ENCODE measurements at places on chromosomes 7 and 10.

DNA sequence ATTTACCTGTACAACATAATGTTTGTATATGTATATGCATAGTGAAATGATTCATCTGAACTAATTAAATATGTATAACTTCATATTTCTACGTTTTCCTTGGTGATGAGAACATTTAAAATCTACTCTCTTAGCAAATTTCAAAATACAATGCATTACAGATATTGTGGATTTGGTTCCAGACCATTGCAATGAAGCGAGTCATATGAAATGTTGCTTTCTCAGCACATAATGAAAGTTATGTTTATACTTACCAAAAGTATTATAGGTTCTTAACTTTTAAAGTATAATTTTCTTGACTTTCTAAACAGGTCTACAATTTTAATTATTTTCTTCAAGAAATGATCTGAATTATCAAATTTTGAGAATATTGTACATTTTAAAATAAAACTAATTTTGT is 189.2 kb downstream of the CSTF2T start:
- DNase-seq, result peak; percentile 3

DNA sequence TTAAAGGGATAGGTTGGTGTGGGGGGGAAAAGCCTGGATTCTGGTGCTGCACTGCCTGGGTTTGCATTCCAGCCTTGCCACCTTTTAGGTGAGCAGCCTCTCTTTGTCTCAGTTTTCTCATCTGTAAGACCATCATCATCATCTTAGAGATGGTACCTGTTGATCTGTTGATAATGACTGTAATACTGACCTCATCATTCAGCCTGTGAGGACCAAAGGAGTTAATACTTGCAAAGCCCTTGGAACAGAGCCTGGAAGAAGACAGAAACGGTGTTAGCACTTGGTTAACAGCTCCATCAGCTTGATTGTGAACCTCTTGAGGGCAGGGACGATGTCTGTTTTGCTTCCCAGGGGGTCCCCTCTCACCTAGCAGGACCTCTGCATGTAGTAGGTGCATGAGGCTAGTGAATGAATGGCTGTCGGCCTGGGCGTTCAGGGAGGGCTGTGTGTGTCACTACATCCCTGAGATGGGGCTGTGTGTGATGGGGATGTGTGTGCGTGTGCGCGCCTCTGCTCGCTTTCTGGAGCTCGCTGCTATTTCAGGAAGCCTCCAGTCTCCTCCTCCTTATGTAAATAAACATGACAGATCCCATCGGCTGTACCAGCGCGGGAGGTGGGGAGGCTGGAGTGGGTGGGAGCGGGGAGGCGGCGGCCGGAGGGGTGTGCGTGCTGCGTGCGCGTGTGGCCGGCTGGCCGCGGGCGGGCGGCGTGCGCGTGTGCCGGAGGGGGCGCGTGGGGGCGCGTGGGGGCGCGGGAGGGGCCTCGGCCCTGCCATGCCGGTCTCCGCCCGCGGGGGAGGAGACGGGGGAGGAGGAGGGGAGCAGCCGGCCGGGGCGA is 61.2 kb downstream of the NEURL1 start:
- peak; percentile 69 for DNase-seq

- peak; percentile 63 for DNase-seq
Measured at GRCh38 chr7:30285067-30285535, 704 bp downstream of the ZNRF2 start.

DNA sequence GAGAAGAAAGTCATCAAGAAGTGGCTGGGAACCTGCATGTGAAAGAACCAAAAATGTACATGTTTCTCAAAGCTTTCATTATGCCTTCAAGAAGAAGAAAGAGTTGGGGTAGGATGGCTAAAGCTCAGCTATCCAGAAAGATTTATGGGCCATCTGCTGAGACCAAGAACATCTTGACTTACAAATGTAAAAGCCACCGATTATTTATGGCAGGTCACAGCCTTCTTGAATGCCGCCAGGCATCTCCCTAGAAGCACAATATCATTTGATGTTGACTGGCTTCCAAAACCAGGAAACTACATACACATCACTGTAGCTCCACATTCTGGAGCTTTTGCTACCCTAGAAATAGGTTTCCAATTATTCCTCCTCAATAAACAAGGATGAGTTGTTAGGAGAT is 254.2 kb upstream of the AOAH start:
- no peak for DNase-seq

- no peak for DNase-seq
Measured at GRCh38 chr7:81014266-81014665, 95.4 kb upstream of the SEMA3C start.

GRCh38 chr7:141410353-141411000 is 140.7 kb upstream of the AGK start:
- DNase-seq, result no peak

GRCh38 chr10:61923210-61923949 is 21.9 kb downstream of the ARID5B start:
- peak; percentile 77 for DNase-seq

GRCh38 chr10:76112826-76113150 is 681.4 kb downstream of the LRMDA start:
- no peak for DNase-seq

DNA sequence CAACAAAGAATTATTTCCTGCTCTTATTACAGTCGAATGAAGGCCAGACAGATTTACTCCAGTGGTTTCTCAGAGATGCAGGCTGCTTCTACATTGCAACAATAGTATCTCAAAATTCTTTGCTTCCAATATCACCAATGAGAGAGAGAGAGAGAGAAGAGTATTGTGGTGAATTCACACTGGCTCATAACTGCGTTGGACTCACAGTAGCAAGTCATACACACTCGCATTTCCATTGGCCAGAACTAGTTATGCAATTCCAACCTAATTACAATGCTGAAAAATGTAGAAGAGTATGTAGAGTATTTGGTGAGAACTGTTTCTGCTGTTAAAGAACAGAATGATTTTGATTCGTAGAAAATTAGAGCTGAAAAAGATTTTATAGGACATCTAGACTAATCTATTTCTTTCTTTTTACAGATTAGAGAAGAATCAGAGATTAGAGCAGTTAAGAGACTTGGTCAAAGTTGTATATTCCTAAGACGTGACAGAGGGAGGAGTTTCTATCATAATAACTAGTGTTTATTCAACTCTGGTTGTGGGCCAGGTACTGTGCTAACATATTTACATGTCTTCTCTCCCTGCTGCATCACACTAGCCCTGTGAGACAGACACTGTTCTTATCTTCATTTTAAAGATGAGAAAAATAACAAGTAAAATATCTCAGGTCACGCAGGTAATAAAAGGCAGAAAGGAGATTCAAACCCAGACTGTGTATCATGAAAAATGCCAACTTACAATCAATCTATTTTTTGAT is 34.6 kb upstream of the PDK4 start:
- no peak for DNase-seq

GRCh38 chr10:130300608-130301020 is 164.4 kb downstream of the GLRX3 start:
- peak; percentile 61 for DNase-seq

GRCh38 chr10:104809288-104810090 is 168.4 kb downstream of the SORCS3 start:
- peak; percentile 56 for DNase-seq

GRCh38 chr10:1468811-1469210 is 268.5 kb downstream of the ADARB2 start:
- no peak for DNase-seq

GRCh38 chr7:155521007-155521742 is 25.2 kb downstream of the CNPY1 start:
- DNase-seq, result no peak

DNA sequence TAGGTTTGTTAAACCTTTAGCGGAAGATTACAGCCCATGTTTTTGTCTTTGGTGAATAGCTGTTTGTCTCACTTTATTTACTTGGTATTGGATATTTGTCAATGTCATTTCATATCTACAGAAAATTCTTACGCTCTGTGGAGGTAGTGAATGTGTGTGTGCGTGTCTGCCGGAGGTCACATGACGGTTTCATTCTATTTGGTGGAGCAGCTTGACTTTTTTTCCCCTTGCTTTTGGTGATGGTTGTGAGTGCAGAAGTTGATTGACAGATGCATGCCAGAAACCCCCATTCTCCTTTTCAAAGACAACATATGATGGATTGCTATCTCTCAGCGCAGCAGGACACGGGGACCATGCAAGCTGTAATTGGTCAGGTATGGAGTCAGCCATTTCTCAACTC is at the start of gene POU6F2:
POU6F2 (plus strand) TSS at position 225 of the 400 bp plus-strand sequence; CDS start at position 270, 45 bp downstream.
- DNase-seq, result no peak

DNA sequence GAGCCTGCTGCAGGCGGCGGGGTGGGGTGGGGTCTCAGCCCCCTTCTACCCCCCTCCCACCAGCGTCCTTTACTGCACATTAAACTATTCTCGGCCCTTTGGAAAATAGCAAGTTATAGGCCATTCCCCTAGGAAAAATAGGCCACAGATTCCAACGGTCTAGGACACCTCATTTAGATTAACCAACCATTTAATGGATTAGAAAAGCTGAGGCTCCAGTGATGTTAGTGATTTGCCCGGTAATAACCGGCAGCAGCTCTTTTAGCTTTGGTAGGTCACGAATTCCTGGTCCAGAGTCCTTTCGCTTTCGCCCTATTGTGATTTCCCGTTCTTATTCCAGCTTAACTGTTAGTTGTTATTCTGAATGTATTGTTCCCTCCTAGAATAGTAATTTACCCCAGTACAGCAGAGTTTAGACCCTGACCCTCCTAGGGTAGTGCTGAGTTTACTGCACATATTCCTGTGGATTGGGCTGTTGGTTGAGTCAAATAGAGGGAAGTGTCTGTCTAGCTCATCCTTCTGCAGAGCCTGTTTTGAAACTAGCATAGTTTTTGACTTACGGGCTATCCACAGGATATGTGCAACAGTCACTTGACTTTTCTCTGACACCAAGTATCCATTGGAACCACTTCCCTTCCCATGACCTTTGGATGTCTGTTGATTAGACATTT is 754 bp downstream of the GSTO1 start:
- peak; percentile 83 for DNase-seq

- DNase-seq, result peak; percentile 54
Measured at GRCh38 chr7:194252-195009, 2.1 kb downstream of the FAM20C start.

- DNase-seq, result no peak
Measured at GRCh38 chr7:69412331-69413146, 185.7 kb upstream of the AUTS2 start.

GRCh38 chr10:33136781-33137180 is 178.8 kb upstream of the ITGB1 start:
- DNase-seq, result no peak

DNA sequence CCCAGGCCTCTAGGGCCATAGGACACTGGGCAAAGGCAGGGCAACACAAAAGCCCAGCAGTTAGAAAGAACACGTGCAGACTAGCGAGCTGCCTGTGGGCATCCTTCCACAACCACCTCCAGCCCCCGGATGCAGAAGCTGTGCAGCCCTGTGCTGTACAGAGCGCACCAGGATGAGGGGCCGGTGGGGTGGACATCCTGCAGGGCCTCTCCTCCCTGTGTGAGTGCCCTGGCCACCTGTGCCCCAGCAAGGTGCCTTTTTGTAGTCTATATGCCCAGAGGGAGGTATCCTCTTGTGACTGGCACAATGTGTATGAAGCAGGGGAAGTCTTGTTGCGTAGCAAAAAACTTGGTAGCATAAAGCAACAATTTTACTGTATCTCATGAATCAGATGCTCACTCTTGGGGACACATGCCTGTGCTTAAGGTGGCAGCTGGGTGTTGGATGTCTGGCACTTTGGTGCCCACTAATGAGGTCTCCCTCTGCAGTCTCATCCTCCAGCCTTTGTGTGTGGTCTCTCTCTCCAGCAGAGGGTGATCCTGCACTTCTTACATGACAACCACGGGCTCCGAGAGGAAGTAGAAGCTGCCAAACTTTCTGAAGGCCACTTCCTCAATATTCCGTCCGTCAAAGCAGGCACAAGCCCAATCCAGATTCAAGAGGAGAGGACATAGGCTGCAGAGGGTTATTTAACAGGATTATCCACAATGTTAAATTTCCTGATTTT is 8.7 kb downstream of the NCAPG2 start:
- peak; percentile 86 for DNase-seq

GRCh38 chr10:63068246-63068645 is 64.9 kb upstream of the NRBF2 start:
- no peak for DNase-seq

GRCh38 chr10:8616166-8616565 is 561.7 kb downstream of the GATA3 start:
- no peak for DNase-seq

DNA sequence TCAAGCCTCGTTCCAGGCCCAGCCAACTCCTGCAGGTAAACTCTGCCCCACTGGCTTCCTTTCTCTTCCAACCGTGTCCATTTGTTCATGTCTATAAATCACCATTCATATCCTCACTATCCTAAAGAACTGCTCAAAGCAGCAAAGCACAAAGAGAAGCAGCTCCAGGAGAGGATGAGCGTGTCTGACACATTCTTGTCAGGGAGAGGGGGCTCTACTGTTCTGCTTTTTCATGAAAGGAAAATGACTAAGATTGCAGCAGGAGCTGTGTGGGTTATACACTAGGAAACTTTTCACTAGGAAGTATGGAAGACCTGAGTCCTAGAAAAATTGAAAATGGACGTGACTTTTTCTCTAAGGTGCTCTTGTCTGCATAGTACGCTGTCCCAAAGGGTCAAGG is 16.7 kb downstream of the AGFG2 start:
- no peak for DNase-seq

- DNase-seq, result no peak
Measured at GRCh38 chr7:47149208-47149839, 432.6 kb downstream of the TNS3 start.

DNA sequence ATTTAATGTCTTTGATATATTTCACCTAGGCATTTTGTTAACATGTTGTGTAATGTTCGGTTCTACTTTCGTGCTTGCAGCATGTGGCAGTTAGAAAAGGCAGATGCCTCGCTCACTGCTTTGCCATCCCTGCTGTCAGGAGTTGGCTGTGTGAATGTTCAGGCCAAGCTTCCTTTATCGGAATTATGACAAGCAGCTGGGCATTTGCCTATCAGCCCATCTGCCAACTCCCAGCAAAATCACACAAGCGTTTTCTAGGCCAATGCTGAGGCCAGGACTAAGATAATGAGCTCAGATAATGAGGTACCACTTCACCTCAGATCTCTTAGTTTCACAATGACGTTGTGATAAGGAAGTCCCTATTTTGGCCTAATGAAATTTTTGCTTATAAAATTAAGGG is 212.7 kb upstream of the FAM3C start:
- no peak for DNase-seq

GRCh38 chr10:129140921-129141885 is 325.8 kb upstream of the MGMT start:
- no peak for DNase-seq

- no peak for DNase-seq
Measured at GRCh38 chr10:33739031-33739430, 404.6 kb upstream of the NRP1 start.

DNA sequence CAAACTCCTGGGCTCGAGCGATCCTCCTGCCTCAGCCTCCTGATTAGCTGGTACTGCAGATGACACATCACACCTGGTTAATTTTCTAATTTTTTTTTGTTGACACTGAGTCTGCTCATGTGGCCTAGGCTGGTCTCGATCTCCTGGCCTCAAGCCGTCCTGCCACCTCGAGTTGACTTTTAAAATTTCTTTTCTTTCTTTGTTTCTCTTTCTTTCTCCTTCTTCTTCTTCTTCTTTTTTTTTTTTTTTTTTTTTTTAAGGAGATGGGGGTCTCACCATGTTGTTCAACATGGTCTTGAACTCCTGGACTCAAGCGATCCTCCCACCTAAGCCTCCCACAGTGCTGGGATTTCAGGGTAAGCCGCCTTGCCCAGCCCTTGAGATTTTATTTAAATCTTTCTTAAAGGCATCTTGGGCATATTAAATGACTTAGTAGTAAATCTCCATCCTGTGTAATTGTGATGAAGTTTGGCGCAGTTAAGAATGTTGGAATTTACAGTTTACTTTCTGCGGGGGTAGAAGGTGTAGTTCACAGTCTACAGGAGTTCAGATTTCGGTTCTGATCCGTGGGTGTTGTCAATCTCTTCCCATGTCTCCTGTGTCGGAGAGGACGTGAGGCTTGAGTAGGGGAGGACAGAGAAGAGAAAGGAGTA is 1.0 kb upstream of the ITGA8 start:
- no peak for DNase-seq
